Omental fat pad (tissue), 4 donors: ENCODE measurements at places on chromosomes 11 and 22.

- no peak for DNase-seq
Measured at GRCh38 chr22:35470903-35471321, 69.7 kb upstream of the RASD2 start.

GRCh38 chr11:116791002-116791812 is 472 bp downstream of the APOA5 start:
- DNase-seq: peak; percentile 72

DNA sequence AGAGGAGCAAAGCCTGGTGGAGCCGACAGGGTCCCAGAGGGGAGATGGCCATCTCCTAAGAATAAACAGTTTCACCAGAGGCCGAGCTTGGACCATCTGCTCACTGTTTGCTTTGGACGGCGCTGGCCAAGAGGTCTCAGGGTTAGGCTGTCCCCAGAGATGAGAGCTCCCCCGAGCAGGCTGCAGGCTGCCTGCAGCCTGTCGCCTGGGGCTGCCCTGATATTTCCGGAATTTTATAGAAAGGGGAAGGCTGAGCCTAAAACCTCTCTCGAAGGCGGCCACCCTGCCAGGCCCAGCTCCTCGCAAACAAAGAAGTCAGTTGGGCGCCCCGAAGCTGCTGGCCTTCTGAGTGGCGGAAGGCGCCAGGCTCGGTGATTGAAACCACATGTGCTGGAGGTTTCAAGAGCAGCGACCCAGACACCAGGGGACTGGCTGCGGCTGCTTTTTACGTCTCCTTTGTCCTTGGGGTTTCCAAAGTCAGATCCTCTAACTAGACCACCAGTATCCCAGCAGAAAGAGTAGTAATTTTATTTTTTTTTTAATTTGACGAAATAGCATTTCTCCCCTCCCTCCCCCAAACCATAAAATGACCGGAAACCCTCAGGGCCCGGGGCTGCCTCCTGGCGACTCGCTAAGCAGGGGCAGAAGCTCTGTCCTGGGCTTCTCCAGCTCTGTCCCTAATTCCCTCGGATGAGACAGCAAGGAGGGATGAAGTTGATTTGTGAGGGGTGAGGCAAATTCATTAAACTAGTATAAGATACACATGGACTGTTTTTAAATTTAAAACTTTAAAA is 57.4 kb downstream of the CLMP start:
- no peak for DNase-seq

DNA sequence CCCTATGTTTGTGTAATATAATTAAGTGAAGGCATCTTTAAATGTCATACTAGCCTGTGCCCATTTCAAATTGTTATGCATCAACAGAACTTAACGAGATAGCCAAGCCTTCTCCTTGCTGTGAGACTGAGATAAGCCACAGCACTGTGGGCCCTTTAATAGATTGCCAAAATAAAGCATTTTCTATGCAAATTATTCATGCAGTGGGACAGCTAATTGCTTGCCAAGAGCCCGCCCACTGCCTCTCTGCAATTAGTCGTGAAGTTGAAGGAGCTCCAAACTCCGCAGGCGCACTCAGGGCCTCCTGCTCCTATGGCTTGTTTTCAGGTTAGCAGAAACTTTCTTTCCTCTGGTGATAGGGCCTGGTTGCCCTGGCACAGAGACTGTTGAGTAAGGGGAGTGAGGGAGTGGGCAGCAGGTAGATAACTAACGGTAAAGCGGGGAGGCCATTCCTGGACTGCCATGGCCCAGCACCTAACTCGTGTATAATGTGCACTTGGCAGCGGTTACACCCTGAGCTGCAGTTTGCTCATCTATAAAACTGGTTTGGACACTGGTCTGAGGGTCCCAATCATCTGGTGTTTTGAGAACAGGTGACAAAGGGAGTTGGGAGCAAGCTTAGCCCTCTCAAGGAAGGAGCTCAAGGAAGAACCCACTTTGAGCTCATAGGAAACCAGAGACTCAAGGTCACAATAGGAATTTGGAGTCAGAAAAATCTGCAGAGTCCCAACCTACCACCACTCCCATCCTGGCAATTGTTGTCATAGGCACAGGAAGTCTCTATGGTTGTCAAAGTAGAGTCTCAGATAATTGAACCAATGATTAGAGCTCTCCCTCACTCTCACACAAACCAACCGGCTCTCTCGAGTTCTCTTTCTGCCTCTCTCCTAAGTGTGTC is 33.9 kb upstream of the RIC3 start:
- DNase-seq: no peak

GRCh38 chr11:88377646-88378045 is 40.1 kb upstream of the CTSC start:
- DNase-seq: no peak

- DNase-seq: no peak
Measured at GRCh38 chr22:23896523-23897186, 2.5 kb downstream of the MIF start.

GRCh38 chr22:19757985-19758895 is 2.3 kb upstream of the TBX1 start:
- no peak for DNase-seq

DNA sequence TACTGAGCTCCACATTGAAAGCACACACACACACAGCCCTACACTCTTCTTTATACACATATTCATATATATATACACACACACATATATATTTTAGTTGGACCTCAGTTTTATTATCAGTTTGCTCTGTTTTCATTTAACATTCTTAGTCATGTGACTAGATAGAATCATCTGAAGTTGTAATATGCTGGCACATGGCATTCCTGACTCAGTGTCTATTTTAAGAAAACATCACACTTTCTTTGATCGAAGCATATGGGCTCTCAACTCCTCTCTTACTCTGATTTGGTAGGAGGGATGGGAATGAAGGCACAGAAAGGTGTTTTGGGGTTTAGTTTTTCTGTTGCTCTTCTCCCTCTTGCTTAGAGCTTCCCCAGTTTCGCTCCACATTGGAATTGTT is 24.8 kb downstream of the AMOTL1 start:
- DNase-seq: no peak

DNA sequence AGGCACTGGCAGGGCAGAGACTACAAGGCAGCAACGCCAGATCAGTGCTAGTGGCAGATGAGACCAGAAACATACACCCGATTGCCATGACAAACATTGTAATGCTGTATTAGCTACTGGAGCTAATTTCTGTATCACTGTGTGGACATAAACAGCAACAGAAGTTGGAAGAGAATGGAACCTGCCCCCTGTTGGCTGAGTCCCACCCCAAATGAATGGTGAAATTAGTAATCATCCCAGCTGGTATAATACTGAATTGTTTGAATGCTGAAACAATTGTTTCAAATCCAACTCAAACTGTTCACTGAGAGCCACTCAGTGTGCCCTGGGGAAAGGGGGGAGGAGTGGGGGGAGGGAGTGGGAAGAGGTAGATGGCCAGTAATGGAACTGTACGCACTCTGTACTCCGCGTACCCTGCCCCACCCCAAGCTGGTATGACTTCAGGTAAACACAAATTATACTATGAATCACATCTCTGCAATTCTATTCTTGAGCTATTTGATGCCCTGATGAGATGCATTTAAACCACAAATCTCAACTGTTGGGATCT is 11.2 kb upstream of the BIRC3 start:
- DNase-seq: no peak

- no peak for DNase-seq
Measured at GRCh38 chr11:76153571-76153923, 52.8 kb downstream of the WNT11 start.

DNA sequence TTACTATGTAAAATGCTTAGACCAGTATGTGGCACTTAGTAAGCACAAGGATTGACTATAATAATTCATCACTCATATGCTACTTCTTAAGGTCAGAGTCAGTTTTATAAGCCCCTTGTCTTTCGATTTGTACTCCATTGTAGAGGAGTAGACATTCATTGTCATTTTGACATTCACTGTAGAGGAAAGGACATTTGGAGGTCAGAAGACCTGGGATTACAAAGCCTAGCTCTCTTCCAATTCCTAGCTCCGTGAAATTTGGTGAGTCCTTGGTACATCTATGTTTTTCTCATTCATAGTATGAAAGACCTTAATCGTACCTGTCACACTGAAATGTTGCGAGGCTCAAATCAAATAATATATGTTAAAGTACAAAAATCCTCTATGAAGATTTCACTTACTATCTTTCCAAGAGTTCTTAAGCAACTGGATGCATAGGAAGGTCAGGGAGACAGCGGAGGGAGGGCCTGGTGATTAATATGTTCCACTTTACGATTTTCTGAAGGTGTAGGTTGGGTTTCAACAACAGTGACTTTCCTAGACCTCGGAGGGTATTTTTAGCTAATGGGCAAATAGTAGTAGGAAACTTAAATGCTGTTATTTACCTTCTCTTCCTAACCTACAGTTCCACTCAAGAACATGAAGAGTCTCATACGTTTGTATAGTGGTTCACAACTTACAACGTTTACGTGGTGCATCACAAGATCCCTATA is 1.4 kb upstream of the EMSY start:
- no peak for DNase-seq

DNA sequence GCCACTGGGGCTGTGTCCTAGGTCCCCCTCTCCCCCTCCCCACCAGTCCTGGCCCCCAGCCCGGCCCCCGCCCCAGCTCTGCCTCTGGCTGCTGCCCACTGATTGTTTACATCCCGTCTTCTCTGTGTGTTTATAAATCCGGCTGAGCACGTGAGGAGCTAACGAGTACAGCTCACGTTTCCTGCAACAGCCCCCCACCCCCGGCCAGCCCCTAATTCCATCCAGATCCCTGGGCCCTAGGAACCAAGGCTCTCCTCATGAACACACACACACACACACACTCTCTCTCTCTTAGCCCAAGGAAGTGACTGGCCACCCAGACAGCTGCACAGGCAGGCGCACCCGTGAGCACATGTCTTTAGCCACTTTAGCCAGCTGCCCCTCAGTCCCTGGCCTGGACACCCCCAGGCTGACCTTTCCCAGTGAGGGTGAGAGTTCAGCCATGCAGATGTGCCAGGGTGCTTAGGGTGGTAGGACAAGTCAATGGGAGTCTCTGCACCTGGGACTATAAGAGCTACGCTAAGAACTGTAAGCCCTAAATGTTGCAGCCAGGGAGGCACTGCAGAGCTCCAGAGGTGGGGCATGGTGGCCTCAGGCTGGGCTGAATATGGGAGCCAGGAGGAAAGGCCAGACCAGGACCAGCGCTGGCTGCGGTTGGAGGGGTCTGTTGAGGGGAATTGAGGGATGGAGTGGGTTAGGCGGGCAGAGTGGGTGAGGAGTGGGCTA is 2.9 kb downstream of the CLCF1 start:
- no peak for DNase-seq

- no peak for DNase-seq
Measured at GRCh38 chr11:60710482-60710881, 11.1 kb downstream of the MS4A8 start.

- DNase-seq: no peak
Measured at GRCh38 chr22:38034278-38034882, 22.8 kb upstream of the PICK1 start.

DNA sequence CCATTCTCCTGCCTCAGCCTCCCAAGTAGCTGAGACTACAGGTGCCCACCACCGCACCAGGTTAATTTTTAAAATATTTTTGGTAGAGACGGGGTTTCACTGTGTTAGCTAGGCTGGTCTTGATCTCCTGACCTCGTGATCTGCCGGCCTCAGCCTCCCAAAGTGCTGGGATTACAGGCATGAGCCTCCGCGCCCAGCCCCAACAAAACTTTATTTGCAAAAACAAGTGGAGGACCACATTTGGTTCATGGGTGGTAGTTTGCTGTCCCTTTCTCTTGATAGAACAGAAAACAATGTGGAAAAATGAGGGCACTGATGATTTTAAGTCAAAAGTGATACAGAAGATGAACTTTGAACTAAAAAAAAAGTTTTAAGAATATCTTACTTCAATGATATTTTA is 121.8 kb upstream of the SERPIND1 start:
- no peak for DNase-seq

DNA sequence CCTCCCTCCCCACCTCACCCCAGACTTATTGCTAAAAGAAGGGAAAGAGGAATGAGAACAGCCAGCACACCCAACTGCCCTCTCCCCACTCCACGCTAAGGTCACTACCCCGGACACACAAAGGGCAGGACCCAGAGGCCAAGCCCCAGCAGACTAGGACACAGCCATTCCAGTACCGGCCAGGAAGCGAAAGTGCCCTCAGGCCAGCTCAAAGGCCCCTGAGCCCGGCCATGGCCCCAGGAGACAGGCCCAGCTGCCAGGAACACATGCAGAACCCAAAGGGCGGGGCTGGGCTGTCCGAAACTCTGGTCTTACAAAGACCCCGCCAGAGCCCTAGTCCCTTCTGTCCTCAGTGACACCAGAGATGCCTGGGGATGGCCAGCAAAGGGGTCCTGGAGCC is 5.5 kb downstream of the RCOR2 start:
- no peak for DNase-seq

GRCh38 chr11:64878223-64878493 is 263 bp downstream of the EHD1 start:
- no peak for DNase-seq

GRCh38 chr22:34057726-34058125 is 137.4 kb upstream of the LARGE1 start:
- DNase-seq: no peak

- DNase-seq: no peak
Measured at GRCh38 chr11:106178361-106178760, 100.9 kb downstream of the AASDHPPT start.

DNA sequence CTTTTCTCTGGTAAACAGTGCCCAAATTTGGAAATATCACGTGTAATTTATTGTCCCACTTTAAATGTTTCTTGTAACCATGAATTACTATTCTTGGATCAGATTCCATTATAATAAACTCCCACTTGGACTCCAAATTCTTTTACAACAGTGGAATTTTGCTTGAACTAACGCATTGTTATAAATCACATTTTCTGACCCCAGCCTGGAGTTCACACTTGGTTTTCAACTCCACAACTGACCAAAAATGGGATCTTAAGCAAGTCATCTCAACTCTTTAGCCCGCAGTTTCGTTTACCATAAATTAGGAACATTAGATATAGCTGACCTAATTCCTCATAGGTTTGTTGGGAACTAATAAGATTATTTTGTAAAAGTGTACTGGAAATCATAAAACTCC is 336.8 kb upstream of the NCAM1 start:
- DNase-seq: no peak

DNA sequence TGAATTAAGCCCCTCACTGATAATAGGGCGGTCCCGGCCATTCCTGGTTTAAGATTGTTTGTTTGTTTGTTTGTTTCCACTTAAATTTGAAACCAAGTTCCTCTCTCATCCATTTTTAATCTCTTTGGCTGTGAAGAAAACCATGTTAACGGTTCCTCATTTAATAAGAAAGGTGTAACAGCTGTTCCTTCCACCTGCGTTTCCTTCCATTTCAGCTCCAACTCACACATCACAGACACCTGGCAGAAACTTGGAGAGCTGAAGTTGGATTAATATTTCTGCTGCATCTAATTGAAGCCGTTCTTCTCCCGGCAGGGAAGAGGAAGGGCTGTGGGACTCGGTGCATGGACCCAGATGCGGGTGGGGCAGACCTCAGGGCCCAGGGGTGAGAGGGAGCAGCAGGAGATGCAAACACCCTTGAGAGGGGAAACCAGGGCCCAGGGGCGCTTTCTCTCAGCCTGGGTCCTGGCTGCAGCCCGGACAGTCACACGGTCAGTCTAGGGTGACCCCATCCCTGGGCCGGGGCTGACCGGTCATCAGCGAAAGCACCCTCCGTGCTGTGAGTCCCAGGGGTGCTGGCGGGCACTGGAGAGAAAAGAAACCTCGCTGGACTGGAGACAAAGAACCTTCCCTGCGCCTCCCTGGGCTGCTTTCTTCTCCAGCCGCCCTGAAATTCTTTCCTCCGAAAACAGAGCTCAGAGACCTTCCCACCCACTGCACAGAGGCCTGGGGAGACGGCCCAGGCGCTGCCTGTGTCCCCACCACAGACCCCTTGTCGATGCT is 242.0 kb downstream of the BRD1 start:
- no peak for DNase-seq

GRCh38 chr11:19013181-19013857 is 47.2 kb downstream of the MRGPRX2 start:
- no peak for DNase-seq

- DNase-seq: no peak
Measured at GRCh38 chr11:18704045-18704645, 5.6 kb downstream of the TMEM86A start.
